ENCODE measurements at places on chromosomes 5 and 9. TPM values are rescaled to one million over a fixed set of nuclear protein-coding genes. Genes with fewer than 3 reads are reported as not detected.

DNA sequence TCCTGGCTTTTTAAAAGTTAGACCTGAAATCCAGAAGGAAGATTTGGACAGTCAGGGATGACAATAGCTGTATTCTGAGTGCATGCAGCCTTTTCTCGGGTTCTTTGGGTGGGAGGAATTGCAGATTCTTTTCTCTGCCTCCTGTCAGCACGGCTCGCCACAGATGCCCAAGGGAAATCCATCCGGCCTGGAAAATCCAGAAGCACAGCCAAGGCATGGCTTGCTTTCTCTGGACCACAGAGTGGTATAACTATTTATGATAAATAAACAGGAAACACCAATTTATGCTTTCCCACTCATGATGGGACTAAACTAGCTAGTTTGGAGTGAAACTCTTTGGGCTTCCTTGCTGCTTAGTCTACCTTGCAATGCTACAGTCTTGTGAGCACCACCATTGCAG lies 59.1 kb downstream of the C9orf152 start:
- no peak for DNase-seq

DNA sequence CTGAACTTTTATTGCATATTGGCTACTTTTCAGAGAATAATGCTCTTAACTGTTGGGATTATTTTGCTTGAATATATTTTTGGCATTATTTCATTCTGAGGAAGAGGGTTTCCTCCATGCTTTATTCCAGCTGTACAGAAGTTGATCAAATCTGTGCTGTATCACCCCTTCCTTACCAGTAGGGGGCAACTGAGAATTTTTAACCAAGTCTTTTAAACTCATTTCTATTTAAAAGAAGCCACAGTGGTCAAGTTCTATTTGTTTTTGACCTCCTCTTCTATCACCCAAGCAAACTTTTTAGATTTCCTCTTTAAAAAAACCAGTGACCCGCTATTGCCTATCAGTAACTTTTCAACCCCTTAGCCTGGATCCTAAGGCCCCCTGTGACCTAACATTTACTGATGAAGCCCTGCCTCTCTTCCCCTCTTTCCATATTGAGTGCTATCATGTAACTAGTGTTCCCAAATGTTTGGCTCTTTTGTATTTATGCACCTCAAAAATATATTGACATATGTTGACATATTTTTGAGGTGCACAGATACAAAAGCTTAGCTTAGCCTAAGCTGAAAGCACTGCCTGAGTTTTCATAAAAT lies 80.6 kb downstream of the FBXO4 start:
- no peak for DNase-seq

DNA sequence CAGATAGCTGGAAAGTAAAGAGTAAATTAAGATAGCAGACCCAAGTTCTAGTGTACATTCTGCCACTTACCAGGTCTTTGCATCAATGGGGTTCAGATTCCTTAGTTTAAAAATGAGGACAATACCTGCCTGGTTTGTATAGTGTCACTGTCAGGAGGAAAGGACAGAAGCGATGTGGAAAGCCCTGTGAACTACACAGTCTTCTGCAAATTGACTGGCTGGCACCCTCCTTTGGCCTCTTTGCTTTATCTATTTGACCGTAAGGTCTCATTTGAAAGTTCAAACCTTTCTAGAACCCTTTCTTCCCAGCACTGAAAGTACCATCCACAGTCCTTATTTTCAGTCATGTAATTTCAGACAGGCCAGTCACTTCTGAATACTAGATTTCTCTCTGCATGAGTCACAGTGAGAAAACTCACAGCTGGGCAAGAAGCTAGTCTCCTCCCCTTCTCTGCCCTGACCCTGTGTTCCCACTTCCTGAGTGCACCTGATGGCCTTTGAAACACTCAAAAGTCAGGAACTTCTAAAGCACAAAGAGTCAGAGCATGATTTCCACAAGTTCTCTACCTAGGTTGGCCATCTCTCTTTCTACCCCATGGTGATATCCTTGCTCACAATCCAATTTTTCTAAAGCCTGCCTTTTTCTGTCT lies 91.3 kb upstream of the RASEF start:
- DNase-seq, result no peak

GRCh38 chr5:76755779-76756637 lies 40.1 kb downstream of the F2R start:
- DNase-seq, result no peak

DNA sequence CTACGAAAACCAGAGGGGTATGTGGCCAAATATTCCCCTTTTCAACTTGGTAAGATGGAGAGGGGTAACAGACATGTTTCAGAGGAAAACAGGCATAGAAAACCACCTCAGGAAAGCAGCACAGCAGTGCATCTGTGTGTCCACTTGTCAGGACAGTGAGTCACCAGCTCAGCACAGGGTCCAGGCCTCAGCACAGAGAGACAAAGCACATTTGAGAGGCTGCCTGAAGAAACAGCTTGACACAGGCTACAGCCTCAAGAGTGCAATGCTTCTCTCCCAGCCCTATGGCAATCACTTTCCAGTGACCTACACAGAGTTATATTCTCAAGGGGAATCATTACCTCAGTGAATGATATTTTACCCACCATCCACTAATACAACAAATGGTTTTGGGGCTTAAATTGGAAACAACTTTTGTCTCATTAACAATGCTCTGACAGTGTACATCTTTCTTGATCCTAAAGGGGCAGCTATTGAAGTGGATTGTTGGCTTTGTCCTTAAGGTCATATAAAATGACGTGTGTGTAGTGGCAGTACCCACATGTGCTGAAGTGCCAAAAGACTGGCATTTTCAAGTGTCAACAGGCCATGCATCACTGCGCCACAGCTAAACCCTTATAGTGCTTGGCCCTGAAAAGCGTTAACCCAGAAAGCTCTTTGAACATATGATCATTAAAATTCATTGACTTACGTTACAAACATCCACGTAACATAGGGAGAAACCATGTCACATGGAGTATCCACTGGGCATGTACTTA lies 46.4 kb downstream of the ERMP1 start:
- no peak for DNase-seq

PIK3R1 gene
- 139 TPM for polyA plus RNA-seq

- no peak for DNase-seq
Measured at GRCh38 chr5:65475895-65476294, 5.8 kb downstream of the ADAMTS6 start.

TAF11L10 gene
- not detected for polyA plus RNA-seq

UHRF2 gene
- 73.8 TPM for polyA plus RNA-seq

BARX1 gene
- 0.24 TPM for polyA plus RNA-seq

DNA sequence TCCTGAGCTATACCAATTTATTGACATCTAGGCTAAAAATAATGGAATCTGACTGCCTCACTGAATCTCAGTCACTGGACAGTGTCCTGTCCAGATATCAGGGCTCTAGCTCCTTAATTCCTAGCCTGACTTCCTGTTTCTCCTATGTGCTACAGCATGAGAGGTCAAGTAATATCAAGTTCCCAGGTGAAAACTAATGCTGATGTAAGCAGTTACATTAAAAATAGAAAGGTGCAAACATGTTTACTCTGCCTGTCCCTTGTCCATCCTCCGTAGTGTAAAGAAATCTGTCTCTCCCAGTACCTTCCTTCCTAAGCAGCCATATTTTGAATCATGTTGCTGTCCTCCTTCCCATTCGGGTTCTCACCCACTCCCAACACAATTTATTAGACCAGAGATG lies 145.9 kb upstream of the GHR start:
- no peak for DNase-seq

GRCh38 chr5:136811086-136811485 lies 445.7 kb upstream of the TRPC7 start:
- no peak for DNase-seq

GRCh38 chr9:108049671-108050494 lies 560.3 kb upstream of the KLF4 start:
- no peak for DNase-seq

DNA sequence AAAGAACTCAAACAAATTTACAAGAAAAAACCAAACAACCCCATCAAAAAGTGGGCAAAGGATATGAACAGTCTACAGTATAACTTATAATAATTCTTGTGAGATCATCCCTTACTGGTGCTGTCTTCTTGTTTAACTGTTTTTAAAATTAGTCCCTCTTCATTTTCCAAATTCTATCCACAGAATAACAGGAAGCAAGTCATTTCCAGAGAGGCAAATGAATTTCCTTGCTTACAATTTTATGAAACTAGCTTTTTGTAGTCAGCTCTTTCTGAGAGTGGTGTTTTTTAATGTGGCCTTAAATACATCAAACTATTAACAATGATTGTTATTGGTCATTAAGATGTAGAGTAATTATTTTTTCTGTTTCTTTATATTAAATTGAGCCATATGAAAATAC lies 40.6 kb downstream of the FAM174A start:
- no peak for DNase-seq

GRCh38 chr5:43065387-43065947 lies 25.3 kb upstream of the ANXA2R start:
- no peak for DNase-seq

Measured in left renal pelvis (tissue), 4 donors.